ENCODE measurements at places on chromosomes 6 and 20.

GRCh38 chr6:87396595-87397392, 11.0 kb upstream of the CFAP206 start:
- no peak for DNase-seq

DNA sequence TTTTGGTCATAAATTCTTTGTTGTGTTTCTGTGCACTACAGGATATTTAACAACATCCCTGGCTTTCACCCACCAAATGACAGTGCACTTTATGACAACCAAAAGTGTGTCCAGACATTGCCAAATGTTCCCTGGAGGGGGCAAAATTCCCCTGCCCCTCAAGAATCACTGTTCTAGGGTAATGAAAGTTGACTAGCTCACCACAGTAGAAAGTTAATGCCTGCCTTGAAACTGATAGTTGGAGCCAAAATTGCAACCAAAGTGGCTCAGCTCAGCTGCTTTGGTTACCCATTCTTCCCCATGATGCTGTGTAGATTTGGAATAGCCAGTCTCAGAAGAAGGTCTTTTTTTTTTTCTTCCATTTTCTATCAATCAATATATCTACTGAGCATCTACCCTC, 150.6 kb downstream of the RALGAPA2 start:
- DNase-seq, result no peak

- DNase-seq, result no peak
Measured at GRCh38 chr6:151071295-151071694, 168.5 kb upstream of the AKAP12 start.

DNA sequence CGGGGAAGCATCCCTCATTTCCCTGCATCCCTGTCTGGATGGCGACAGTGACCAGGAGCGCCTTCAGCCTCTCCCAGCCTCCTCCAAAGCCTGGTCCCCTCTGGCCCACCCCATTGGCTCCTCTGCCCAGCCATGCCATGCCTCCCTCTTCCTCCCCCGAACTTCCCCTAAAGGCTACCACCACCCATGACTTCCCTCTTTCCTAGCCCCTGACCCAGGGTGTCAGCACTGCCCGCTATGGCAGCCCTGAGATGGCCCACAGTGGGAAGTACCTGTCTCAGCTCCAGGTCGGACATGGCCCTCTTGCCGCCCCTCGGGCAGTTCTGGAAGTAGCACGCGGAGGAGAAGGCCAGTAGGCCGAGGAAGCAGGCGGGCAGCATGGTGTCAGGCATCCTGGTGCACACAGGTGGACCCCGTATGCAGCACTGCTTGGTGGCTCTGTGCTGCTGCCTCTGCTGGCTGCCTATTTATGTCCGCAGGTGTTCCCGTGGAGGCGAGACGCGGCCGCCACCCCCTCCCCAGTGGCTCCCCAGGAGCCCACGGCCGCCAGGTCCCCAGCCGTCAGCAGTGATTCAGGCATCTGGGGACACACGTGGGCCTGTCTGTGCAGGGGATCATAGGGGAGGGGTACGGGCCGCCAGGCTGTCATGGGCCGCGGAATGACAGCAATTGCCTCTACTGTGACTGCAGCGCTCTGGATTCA, at the start of gene AVP:
Gene AVP, minus strand, starts transcription at position 442 of the 703 bp plus-strand sequence. Its CDS starts 50 bp downstream, at position 392.
- no peak for DNase-seq

GRCh38 chr6:33128318-33128717, 52.5 kb downstream of the HLA-DPB1 start:
- DNase-seq, result no peak

GRCh38 chr6:169795196-169795595, 43.8 kb downstream of the ERMARD start:
- DNase-seq, result no peak

DNA sequence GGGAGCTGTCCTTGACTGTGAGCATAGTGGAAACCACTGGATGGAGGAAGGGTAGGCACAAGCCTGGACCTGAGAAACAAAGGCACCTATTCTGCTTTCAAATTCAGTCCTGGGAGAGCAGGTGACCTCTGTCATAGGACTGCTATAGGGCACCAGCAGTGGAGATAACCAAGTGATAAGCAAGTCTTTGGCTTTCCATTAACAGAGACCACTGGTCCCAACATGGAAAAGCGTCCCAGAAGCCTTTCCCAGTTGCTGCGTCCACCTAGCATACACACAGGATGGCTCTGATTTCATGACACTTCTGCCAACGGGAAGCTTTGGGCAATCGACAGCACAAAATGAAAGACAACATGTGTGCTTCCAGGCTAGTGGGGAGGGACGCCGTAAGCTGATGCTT, 8.9 kb downstream of the SLC22A3 start:
- DNase-seq, result no peak

- DNase-seq, result no peak
Measured at GRCh38 chr6:159720708-159721107, 6.6 kb upstream of the WTAP start.

GRCh38 chr6:80969439-80969838, 783.0 kb downstream of the TENT5A start:
- no peak for DNase-seq

GRCh38 chr6:96299525-96299924, 222.1 kb upstream of the UFL1 start:
- no peak for DNase-seq

- no peak for DNase-seq
Measured at GRCh38 chr6:138477913-138478539, 21.3 kb downstream of the NHSL1 start.

Measured in kidney epithelial cell (primary cell).